ENCODE measurements at places on chromosomes 16 and 17. TPM values are rescaled to one million over a fixed set of nuclear protein-coding genes. Genes with fewer than 3 reads are reported as not detected.

ZSCAN10 gene
- total RNA-seq: under 0.01 TPM

RNF213 gene
- 142 TPM for total RNA-seq

FBXW10 gene
- under 0.01 TPM for total RNA-seq

CD7 gene
- total RNA-seq: 1.9 TPM

CHD9 gene
- total RNA-seq: 44.7 TPM

KRT25 gene
- not detected for total RNA-seq

KRTAP2-2 gene
- not detected for total RNA-seq

RNF43 gene
- 0.54 TPM for total RNA-seq

PNMT gene
- 3.8 TPM for total RNA-seq

SULT1A4 gene
- 3.0 TPM for total RNA-seq

GAST gene
- not detected for total RNA-seq

Measured in hematopoietic multipotent progenitor cell (in vitro differentiated cells).